ENCODE measurements at places on chromosomes 2 and 18.

GRCh38 chr2:18214936-18215335 lies 336.5 kb downstream of the KCNS3 start:
- no peak for DNase-seq

GRCh38 chr2:233824373-233824772 lies 30.0 kb downstream of the HJURP start:
- DNase-seq, result no peak

- DNase-seq, result no peak
Observed at GRCh38 chr18:9453283-9453682, 22.0 kb upstream of the RALBP1 start.

DNA sequence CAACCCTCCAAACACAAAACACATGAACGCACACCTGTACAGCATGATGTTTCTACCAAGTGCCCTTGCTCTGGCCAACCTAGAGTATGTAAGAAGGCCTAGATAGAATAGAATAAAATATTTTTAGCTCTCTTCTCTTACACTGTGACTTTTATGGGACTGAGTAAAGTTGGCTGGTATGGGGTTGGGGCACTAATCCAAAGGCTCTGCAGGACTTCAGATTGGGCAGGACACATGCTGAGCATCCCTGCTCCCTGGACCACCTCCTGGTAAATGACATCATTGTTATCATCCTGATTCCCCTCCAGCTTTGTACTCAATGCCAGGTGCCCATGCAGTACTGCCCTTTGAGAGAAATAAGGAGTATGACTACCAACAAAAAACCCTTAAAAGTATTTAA lies 322.2 kb downstream of the SLC8A1 start:
- no peak for DNase-seq

DNA sequence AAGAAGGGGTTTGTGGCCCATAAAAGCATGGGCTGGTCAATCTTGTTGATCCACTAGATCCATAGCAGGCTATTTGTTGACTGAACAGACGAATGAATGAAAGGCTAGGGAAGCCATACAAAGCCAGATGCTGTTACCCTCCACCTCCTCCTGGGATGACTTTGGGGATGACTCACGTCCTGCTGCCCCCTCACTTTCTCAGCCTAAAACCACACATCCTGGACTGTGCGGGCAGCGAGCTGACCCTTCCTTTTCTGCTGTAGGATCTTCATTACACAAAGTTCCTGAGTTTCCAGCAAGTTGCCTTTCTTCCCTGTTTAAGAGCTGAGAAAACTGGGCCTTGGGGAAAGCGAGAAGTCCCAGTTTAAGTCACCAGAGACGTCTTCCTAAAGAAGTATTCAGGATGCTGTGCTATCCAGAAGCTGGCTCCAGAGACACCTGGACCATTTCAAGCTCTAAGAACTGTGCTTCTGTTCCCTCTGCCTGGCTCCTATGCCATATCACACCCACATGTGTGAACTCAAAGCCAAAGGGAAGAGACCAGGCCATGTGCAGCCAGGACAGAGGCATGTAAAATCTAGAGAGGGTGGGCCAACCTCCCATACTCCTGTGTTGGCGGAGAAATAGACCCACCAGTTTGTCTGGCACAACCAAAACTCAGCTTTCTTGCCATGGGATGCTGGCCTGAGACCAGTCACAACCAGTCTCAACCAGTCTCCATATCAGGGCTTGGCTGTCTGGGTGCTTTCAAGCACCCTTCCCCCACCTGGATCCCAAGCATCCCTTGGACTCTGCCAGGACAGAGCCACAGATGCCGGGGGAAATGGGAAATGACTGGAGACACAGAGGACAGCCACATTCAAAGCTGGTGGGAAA lies 4.7 kb upstream of the SLC20A1 start:
- DNase-seq, result no peak

GRCh38 chr2:202378001-202378400 lies 1.9 kb downstream of the BMPR2 start:
- no peak for DNase-seq

All from GM18507 (cell line).